Thoracic aorta (tissue), 2 donors: ENCODE measurements at places on chromosomes 7 and 10.

DNA sequence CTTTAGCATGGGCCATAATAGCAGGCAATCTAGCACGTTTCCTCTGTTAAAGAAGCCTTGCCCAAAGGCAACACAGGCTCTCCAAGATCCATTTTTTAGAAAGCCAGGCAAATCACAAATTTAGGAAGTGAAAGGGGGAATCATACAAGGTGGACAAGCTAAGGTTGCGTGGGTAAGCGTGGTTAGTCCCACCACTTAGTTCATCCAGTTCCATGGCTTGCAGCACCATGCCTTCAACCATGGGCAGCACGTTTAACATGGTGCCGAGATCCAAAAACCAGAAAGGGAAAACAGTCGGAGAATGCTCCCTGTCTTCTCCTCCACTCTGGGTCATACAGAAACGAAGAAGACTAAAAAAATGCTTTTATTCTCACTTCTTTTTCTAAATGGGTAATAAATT, 234.4 kb upstream of the IMMP2L start:
- DNase-seq, result no peak

DNA sequence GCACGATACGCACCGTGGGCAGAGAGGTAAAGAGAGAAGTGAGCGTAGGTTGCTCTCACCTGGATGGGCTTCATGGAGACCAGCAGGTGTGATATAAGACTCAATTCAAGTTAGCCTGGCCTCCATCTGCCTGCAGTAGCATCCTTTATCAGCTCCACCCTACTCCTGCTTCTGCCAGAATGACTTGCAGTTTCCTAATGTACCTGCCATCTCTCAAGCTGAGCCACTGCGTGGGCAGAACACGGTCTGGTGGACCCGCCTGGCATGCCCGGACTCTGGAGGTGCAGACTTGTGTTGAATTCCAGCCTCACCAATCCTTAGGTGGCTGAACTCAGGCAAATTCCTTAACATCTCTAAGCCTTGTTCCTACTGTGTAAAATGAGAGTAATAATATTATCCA, 64.3 kb downstream of the STEAP1B start:
- no peak for DNase-seq

DNA sequence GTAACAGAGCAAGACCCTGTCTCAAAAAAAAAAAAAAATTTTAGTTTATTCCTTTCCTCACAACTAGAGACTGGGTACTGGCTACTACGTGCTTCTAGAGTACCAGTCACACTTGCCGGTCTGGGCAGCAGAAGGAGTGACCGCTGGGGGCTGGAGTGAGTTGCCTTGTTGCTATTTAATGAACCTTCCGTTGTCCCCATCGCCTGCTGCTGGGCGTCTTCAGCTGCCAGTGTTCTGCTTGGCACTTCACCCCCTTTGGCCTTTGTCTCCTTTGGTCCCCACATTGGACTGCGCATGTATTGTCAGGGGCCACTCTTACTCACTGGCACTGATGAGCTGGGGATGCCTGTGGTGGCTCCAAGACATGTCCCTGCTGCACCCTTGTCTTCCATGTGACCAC, 110.6 kb downstream of the CLEC2L start:
- no peak for DNase-seq

DNA sequence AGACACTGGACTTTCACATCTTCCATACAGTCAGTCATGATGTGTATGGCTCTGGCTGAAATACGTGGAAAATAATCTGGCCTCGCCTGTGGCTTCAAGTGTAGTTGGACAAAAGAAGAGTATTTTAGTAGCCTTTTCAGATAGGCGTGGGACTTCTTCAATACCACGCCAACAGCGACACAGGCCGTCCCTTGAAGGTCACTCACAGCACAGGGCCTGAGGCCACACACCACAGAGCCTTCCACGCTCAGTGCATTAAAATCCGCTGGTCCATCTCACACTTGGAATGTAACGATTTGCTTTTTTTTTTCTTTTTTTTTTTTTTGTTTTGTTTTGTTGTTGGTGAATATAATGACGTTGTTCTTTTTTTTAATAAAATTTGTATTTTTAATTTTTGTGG, 51.8 kb upstream of the SUN1 start:
- no peak for DNase-seq

GRCh38 chr7:50189371-50189770, 96.3 kb upstream of the ZPBP start:
- DNase-seq, result no peak

DNA sequence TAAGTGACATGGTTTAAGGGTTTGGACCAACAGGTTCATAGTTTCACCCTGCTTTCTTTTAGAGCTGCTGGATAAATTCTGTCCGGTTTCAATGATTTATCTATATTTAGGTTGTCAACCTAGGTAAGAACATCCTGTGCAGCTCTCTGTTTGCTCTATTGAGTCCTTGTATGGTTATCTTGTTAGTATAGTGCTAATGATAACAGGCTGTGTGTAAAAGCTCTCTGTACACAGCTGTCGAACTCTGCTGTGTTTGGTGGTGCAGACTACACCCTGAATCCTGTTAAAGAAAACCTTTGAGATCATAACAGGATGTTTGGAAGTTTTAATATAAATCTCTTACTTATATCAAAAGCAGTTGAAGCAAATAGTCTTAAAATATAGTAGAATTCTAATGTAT, 219.2 kb downstream of the SDK1 start:
- DNase-seq, result no peak

DNA sequence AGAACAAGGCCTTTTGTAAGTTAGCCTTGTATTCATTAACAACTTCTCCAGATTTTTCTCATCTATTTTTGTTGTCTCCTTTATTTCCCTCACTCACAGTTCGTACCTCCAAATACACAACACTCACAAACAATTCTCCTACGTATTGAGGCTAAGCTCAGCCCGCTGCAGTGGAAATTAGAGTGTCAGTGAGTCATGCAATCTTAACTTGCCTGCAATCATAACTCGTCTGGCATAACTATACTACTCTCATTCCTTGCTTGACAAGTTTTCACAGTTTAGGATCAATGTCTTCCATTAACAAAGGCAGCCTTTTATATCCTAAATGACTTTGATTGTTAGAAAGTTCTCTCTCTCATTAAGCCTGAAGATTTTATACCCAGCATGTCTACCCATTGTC, 23.8 kb downstream of the TMEM196 start:
- DNase-seq, result no peak

DNA sequence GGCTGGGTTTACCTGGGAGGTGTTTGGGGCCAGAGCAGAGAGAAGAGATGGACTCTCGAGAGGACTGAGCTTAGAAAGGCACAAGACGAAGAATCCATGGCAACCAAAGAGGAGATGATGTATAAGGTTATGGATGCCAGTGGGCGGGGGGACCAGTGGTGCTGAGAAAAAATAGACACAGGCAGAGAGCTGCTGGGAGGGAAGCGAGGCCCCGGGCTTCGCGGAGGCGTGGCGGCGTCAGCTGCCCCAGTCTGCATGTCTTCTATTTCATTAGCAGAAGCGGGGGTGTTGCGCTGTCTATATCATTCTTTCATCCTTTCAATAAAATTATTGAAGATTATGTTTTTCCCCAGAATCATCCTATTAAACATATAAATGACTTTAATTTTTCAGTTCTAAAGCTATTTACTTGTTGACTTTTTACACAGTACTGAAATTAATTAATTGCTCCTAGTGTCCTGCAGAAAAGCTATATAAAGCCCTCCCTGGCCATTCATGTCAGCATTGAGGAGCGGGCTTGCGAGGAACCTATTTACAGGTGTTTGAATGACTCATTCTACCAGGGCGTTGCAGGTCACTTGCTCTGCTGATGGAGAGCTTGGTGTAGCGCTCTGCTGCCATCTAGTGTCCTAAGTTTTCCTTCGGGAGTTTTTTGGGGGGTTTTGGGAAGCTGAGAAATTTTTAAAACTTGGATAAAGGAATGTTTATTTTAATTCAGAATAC, 42.9 kb upstream of the BHLHA15 start:
- no peak for DNase-seq

DNA sequence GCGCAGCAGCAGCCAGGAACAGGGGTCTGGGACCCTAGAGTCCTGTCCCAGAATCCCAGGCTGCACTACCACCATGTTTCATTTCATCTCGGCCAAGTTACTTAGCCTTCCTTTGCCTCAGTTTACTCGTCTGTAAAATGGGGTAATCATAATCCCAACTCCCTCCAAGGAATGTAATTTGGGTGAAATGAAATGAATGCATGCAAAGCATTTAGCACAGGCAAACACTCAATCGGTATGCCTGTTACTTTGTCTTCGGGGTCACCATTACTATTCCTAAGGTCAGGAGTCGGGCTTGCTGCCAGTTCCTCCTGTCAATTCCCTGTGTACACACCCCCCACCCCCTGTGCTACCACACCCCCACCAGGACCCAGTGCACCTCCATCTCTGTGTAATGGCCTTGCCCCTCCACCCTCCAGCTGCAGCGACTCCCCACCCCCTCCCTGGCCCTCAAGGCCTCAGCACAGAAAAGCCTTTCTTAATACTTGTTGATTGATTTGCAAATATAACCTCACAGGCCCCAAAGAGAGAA, 1.7 kb downstream of the TNS3 start:
- no peak for DNase-seq

DNA sequence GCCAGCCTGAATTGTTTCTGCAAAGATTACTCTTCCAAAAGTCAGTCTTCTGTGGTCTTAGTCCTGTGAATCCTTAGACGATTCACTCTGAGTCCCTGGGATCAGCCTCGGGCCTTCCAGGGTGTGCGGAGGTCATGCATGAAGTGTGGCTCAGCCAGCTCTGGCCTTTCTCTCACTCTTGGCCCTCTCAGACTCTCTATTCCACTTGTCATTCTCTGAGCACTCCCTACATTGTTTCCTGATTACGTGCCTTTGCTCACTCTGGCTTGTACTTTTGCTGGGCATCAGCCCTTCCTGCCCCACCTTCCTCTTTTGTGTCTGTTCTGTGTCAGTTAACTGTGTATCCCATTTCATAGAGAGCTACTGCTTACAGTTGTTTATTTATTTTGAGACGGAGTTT, 36.0 kb downstream of the CCNY start:
- DNase-seq, result no peak

DNA sequence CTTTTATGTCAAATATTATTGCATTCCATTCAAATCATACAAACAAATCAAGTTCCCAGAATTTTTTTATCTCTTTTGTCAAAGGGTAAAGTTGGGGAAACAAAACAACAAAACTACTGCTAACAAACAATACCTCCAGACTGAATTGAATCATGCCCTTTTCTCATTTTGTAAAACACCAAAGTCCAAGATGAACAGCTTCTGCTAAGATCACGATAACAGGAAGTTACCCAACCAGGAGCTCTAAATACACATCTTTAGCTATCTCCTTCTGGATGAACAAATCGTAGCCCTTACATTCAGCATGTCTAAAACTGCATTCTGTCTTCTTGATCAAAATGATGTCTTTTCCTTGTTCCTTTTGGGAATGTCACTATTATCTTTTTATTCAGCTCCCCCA, 97.4 kb downstream of the CTTNBP2 start:
- no peak for DNase-seq

GRCh38 chr7:131845573-131846314, 289.3 kb upstream of the PODXL start:
- DNase-seq, result no peak

GRCh38 chr10:112265745-112266144, 17.5 kb upstream of the TECTB start:
- DNase-seq, result no peak

DNA sequence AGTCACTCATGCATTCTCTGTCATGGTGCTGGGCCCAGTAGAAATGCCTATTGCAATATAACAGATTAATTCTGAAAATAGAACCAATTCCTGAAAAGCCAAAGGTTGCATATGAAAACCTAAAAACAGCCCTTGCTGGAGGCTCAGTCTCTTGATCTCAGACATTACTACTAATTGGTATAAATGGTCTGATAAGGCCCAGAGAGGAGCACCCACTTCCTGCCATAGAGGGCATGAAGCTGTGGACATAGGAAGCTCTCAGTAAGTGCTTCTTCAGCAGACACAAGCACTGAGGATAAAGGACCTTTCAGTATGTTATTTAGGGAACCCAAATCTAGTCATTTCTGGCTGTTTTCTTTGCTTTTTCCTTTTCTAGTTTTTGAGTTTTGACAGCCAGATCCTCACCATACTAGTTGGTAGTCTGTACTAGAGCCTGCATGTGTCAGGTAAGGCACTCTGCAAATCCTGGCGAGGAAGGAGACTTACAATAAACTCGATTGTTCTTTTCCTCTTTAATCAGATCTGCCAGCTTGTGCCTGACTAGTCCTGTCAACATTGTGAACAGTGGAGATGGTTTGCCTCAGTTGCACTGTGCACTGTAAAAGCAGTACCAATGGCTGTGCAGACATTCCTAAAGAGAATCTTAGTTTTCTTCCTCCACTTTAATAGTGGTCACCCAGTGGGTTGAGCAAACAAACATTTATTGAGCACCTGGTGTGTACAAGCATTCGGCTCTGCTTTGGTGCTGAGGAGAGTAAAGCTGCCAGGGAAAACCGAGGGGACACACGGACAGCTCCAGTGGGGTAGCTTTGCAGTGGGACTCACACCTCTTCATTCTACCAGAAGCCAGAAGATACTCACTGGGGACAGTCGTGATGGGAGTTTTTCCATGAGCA, 140.9 kb downstream of the CHN2 start:
- DNase-seq, result no peak

- DNase-seq, result no peak
Observed at GRCh38 chr7:143974459-143974858, 19.8 kb downstream of the OR2F1 start.

DNA sequence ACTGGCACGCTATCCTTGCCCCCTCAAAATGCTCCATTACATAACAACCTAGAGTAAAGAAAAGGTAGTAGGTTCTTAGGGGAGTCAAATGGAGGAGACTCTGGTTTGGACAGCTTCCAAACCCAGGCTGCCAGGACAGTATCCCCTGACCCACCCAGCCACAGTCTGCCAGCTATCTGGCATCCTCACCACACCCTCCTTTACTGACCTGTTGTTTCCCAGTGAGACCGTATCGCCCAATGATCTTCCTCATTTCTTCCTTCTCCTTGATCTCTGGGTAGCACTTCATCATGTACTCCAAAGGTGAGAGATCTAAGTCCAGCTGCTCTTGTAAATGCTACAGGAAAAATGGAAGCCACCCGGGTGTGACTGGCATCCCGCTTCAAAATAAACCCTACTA, 5.1 kb upstream of the H2BK1 start:
- DNase-seq, result no peak

GRCh38 chr7:28586736-28587135, 174.4 kb downstream of the CREB5 start:
- no peak for DNase-seq

- no peak for DNase-seq
Observed at GRCh38 chr10:132149917-132150316, 36.8 kb upstream of the DPYSL4 start.

- DNase-seq, result no peak
Observed at GRCh38 chr10:108633046-108633445, 1290.3 kb downstream of the XPNPEP1 start.

- DNase-seq, result no peak
Observed at GRCh38 chr7:131183611-131184119, 144.0 kb upstream of the MKLN1 start.

- no peak for DNase-seq
Observed at GRCh38 chr10:22805304-22805703, 90.9 kb upstream of the PIP4K2A start.
